ENCODE measurements at places on chromosomes 11 and 22.

DNA sequence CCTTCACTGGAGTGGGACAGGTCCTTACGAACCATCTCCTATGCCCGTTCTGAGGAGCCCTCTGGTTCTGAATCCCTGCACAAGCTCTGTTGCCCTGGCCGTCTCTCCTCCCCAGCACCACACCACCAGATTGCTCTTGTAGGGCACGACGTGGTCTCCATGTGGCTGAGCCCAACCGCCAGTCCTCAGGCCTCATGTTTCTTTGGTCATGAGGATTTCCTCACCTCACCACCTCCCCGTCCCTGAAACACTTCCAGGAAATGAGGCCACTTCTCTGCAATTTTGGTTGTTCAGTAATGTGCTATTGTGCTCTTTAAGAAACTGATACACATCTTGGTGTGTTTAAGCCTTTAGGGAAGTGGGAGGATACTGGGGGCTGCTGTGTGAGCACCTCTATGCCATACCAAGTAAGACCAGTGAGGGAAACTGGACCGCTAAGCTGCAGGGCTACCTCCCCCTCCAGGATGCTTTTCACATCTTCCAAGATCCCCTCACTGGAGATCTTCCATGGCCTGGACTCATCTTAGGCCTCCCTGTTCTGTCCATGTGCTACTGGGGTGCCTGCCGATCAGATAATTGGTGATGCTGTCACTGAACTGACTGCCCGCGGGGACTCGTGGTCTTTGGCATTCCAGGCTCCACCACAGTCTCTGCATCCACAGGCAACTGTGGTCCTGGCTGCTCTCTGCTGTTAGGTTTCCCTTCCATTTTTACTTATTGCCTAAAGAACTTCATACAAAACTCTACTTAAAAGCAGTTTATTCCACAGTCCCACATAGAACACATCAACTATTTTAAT, 21.9 kb downstream of the DRICH1 start:
- DNase-seq: no peak

GRCh38 chr11:59267736-59268475, 55.2 kb upstream of the MPEG1 start:
- no peak for DNase-seq

GRCh38 chr11:14554959-14555358, 34.8 kb upstream of the PSMA1 start:
- no peak for DNase-seq

- peak; percentile 6 for DNase-seq
Measured at GRCh38 chr11:2517386-2518064, 72.7 kb downstream of the KCNQ1 start.

- DNase-seq: no peak
Measured at GRCh38 chr11:119885067-119885466, 156.1 kb upstream of the NECTIN1 start.

- no peak for DNase-seq
Measured at GRCh38 chr11:44671234-44671633, 55.5 kb upstream of the TSPAN18 start.

- DNase-seq: no peak
Measured at GRCh38 chr11:46248289-46249102, 29.0 kb upstream of the CREB3L1 start.

- peak; percentile 48 for DNase-seq
Measured at GRCh38 chr11:76601272-76601671, 69.3 kb downstream of the LRRC32 start.

DNA sequence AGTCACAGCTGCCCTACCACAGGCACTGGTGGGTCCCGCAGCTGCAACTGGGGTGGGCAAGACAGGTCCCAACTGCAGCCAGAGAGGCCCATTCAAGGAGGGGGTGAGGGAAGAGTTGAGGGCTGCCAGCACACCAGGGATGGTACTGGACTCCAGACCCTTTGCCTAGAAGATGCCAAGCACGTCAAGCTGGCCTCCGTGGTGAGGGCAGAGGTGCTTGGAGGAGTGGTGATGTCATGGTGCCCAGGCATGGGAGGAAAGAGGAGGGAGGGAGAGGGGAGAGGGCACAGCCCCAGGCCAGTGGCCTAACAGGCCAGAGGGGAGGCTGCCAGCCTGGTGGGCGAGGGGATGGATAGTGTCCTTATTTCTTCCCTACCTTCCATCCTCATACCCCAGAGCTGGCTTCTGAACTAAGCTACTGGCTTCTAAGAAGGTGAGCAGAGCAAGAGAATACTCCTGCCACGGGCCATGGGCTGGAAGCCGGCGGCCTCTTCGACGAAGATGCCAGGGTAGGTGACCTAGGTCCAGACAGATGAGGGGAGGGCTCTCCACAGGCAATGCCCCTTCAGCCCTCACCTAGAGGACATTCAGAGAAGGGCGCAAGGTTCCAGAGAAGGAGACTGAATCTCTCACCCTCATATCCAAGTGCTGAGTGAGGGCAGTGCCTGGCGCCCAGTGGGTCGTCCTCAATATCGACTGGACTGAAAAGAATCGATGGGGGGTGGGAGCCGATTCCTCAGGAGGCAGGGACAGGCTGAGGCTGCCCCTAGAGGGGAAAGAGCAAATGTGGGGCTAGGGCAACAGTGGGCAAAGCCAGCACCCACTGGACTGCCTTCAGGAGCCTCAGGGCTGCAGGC, 1.8 kb downstream of the SYT7 start:
- DNase-seq: no peak

DNA sequence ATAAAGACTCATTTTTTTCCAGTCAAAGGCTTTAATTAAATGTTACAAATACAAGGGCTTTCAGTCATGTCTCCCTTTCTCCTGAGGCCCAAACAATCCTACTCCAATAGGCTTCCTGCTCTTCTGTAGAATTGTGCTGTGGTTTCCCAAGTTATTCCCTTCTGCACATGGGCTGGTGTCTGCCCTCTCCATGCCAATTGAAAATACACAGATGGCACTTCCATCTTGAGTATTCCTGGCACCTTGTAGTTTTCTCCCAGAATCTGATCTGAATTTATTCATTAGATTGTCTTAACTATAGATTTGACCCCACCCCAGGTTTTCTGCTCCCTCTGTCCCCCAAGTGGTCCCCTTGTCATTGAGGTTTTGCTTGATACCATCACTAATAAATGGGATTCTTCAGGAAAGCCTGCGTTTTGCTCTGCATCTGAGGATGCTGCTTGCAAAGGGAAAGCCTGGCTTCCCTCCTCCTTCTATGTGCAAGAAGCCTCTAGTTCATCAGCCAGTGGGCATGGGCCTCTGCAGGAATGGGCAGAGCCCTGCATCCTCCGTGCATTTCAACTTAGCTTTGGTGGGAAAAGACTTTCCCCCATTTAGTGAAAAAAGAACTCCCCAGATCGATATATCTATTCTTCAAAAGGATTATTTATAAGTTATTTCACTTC, 926.7 kb downstream of the NTM start:
- no peak for DNase-seq

- DNase-seq: no peak
Measured at GRCh38 chr11:42571131-42571877, 740.5 kb upstream of the API5 start.
